Activated naive CD8-positive, alpha-beta T cell treated with anti-CD3 and anti-CD28 coated beads, Interleukin-2, amount 10 ng/mL, durations not matched to agents 7 days and 5 days (primary cell): ENCODE measurements at places on chromosomes 1 and 21. TPM values are rescaled to one million over a fixed set of nuclear protein-coding genes. Genes with fewer than 3 reads are reported as not detected.

Gene F13B
- not detected for total RNA-seq

Gene BGLAP
- 3.3 TPM for total RNA-seq

- no peak for DNase-seq
Observed at GRCh38 chr21:38121888-38122720, 134.7 kb upstream of the KCNJ15 start.

DNA sequence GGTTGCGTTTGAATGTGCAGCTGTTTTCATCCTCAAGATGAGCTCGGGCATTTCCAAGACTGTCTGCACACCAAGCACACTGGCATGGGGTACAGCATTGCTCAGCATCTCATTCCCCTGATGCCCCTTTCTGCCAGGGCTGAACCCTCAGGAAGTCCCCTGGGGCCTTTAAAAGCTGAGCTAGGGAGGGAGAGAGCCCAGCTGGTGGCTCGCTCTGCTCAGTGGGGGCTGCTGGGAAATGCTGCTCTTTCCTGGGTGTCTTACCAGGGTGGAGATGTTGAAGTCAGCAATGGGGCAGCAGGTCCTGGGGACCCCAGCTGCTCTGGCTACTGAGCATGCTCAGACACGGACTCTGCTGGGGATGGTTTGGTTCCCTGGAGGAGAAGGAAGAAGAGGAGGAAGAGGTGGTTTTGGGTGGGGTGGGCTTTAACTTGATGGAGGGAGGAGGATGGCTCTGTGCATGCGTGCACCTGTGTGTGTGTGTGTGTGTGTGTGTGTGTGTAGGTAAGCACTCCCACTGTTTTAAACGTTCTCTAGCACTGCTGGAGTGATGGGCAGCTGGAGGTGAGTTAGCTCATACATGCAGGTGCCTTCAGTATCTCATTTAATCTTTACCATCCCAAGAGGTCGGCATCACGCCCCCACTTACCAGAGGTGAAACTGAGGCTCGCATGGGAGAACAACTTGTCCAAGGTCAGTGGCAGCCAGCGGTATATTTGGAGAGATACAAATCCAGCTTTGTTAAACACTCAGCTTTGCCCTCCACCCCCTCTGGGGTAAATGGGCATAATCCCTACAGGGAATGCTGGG, 40.9 kb downstream of the ACTL8 start:
- no peak for DNase-seq

Gene ATP1A4
- total RNA-seq, result not detected

DNA sequence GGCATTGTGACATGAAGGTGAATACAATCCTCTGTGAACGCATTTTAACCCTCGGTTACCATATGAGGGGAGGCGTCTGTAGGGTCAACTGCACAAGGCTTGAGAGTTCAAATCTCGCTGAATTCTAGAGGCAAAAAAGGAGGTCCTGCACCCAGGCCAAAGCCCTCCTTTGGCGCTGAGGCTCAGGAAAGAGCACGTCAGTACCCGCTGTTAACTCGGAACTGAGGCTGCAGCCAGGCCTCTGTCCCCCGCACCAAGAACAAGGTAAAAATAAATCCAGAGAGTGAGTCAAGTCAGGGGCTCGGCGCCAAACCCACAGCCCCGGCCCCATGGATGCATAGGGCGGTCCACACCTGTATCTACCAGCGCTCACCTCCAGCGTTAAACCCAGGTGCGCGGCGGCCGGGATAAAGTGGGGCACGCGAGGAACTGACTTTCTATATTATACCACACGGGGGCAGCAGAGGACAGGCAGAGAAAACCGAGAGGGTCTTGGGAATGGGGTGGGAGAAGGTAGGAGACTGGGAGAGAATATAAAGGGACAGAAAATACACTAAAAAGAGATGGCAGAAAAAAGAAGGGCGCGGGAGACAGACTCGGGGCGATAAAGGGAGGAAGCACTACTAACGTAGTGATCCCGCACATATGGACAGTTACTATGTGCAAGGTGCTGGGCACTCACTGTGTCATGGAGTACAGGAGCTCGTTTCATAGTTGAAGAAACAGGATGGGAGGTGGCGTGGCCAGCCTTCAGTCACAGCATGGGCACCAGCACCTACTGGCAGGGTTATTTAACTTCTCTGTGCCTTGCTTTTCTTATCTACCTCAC, 54.9 kb downstream of the DMRTA2 start:
- DNase-seq, result peak; percentile 50

Gene CD34
- total RNA-seq, result not detected
